ENCODE measurements at places on chromosomes 5 and 9.

GRCh38 chr9:105858006-105858690 is 163.8 kb downstream of the TMEM38B start:
- DNase-seq = no peak

GRCh38 chr5:6468104-6468503 is 19.4 kb downstream of the UBE2QL1 start:
- DNase-seq = no peak

DNA sequence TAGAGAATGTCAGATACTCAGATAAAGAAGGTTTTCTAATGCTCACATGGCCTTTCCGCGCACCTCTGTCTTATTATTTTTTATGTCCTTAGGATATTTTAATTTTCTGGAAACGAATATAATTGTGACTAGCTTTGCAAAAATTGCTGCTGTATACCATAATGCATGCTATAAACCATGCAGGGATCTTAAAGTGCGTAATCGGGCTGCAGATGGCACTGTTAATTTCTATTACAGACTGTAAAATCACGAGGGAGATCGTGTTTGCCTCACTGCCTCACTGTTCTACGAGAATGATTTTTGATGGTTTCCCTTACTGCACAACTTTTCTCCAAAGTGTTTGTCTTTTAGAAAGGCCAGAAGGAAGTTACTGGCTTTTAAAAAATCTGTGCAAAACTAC is 356.1 kb downstream of the TUSC1 start:
- DNase-seq = no peak

GRCh38 chr9:134601764-134602163 is 39.8 kb upstream of the COL5A1 start:
- DNase-seq = no peak

GRCh38 chr5:62190173-62190572 is 115.8 kb upstream of the KIF2A start:
- no peak for DNase-seq

GRCh38 chr9:129555512-129556215 is 65.2 kb downstream of the C9orf50 start:
- DNase-seq = no peak

- DNase-seq = peak; percentile 55
These were observed 9.4 kb downstream of the FYB1 start for GRCh38 chr5:39209924-39210323.

GRCh38 chr9:124303762-124304161 is 46.0 kb downstream of the NEK6 start:
- no peak for DNase-seq

DNA sequence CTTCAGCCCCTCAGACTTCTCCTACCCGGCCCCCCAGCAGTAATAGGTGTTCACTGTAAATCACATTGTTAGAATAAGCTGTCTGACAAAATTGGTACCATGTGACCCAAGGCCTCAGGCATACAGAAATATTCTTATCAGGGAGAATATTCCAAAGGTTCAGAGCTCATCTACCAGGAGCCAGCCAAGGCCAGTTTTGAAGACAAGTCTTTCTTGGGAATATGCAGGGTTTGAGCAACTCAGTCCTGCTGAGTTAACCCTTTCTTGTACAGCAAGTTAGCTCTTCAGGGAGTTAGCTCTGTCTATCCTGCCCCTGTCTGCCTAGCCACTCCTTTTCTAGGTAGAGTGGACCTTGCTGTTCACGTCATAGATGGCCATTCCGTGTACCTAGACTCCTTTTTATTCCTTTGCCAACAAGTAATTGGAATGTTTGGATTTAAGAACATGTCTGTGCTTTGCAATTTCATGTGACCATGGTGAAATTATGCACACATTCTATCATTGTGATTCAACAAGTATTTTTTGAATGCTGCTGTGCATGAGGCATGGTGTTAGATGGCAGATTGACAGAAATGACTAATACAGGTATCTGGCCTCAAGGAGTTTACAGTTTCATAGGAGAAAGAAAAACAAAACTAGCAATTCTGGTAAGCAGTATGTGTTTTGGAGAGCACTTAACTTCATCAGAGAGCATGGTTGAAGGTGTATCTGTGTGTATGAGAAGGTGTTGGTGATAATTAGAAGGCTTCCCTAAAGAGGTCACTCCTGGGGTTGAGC is 22.6 kb downstream of the TGFBR1 start:
- no peak for DNase-seq

GRCh38 chr9:86052556-86053468 is 46.5 kb downstream of the GOLM1 start:
- no peak for DNase-seq

GRCh38 chr9:23638837-23639426 is 187.1 kb downstream of the ELAVL2 start:
- DNase-seq = no peak

GRCh38 chr9:129225815-129226214 is 47.8 kb upstream of the IER5L start:
- peak; percentile 82 for DNase-seq

- DNase-seq = no peak
These were observed 260.0 kb downstream of the NR2F1-AS1 start for GRCh38 chr5:93320920-93321445.

DNA sequence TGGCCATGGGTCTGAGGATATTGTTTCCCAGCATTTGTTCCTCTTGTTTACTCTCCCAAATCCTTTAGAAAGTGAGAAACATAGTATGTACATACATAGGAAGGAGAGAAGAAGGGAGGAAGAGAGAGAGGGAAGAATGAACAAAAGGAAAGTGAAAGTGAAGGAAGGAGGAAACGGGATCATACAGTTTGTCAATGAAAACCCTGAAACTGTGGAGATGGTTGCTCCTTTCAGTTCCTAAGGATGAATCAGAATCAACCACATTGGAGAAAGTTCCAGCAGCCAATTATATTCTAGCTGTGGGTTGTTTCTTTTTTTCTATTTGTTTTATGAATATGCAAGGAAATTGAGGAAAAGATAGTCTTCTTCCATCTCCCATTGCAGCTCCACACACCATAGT is 396.5 kb downstream of the MLLT3 start:
- DNase-seq = no peak

DNA sequence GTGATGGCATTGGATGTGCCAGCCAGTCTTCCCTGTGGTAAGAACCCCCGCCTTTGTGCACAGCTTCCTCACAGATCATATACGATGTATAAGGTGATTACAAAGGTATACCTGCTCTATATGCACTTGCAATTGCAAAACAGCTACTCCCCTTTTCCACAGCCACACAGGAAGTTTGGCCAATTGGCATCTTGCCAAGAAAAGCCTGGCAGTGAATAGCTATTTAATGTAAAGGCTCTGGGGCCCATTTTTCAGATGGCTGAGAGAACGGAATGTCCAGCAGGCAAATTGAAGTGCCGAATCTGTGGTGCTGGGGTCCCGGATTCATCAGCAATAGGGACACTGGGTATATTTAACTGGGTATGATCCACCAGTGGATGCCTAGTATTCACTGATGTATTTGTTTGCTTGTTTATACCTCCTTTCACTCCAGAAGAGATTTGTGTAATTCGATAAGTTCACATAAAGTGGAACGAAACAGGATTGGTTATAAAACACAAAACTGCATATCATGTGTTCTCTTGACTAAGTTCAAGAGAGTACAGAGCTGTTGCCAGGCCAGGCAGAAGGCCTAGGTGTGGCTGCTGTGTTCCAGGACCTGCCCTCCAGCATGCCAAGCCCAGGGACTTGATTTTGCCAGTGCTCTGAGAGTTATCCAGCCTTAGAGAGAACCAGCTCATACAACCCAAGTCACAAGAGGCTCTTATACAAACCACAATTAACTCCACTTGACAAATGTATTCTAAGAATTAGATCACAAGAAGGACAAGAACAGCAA is 27.7 kb upstream of the GABRP start:
- peak; percentile 80 for DNase-seq

DNA sequence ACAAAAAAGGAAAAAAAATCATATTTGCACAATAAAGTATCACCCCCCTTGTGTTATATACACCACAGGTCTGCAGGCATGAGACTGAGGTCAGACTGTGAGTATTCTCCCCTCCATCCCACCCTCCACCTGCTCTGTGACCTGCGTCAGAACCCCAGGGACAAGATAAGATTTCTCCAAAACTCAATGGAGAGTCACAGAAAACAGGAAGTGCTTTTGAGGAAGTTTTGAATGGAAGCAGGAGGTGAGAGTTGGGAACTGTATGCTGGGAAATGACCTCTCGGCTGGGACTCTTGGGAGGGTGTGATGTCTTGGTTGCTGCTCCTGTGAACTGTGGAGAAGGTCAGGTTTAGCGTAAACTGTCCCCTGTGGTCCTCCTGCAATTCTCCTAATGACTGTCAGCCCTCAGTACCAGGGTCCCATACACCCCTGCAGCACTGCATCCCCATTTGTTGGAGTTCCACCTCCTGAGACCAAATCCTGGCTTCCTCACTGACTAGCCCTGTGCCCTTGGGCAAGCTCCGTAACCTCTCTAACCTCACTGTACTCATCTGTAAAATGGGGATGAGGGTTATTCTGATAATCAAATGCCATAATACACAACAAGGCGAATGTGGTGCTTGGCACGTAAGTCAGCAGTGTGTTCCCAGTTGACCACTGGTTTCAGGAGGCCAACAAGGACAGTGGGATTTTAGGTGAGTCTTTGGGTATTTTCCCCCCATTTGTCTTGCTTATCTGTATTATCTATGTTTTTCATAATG is 6.9 kb upstream of the CTSL start:
- no peak for DNase-seq

DNA sequence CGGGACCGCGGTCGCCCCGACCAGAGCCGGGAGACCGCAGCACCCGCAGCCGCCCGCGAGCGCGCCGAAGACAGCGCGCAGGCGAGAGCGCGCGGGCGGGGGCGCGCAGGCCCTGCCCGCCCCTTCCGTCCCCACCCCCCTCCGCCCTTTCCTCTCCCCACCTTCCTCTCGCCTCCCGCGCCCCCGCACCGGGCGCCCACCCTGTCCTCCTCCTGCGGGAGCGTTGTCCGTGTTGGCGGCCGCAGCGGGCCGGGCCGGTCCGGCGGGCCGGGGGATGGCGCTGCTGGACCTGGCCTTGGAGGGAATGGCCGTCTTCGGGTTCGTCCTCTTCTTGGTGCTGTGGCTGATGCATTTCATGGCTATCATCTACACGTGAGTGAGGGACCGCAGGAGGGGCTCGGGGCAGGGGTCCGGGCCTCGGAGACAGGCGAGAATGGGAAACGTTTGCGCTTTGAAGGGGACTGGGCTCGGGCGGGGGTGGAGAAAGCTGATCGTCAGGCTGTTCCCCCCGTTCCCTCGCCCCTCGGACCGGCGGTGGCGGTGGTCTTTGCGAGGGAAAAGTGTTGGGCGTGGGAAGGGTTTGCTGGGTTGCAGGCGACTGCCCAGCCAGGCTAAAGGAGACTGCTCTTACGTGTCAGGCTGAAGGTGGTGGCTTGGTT is 457 bp downstream of the UGCG start:
- peak; percentile 71 for DNase-seq

GRCh38 chr5:52283221-52283620 is 504.5 kb upstream of the ITGA1 start:
- no peak for DNase-seq

DNA sequence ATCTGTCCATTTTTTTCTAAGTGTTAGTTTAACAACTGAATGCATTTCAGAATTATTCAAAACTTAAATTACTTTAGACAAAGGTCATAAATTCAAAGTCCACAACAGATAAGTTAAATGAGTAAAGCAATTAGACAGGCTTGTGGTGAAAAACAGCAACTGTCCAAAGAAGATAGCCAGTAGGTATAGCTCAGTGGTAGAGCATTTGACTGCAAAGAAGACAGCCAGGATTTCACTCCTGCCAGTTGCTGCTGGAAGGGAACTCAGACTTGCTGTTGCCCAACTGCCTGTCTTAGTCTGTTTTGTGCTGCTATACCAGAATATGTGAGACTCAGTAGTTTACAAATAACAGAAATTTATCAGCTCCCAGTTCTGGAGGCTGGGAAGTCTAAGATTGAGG is 10.0 kb downstream of the FANCC start:
- no peak for DNase-seq

GRCh38 chr5:55904152-55904551 is 53.0 kb downstream of the IL31RA start:
- DNase-seq = peak; percentile 74

- DNase-seq = peak; percentile 83
These were observed 18.2 kb upstream of the DCP2 start for GRCh38 chr5:112958093-112959088.

GRCh38 chr9:108245901-108246300 is 609.9 kb downstream of the ACTL7B start:
- DNase-seq = no peak

DNA sequence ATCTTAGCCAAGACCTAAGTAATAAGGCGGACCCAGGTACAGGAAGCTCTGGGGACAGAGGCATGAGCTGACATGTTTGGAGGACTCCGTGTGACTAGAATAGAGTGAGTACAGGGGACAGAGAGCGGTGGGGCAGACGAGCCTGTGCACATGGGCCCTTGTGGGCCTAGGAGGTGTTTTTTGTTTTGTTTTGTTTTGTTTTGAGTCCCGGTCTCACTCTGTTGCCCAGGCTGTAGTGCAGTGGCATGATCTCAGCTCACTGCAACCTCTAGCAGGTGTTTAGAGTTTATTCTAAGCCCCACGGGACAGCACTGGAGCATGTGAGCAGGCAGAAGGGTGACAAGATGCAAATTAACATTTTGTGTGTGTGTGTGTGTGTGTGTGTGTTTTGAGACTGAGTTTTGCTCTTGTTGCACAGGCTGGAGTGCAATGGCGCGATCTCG is 3.1 kb upstream of the EEIG1 start:
- peak; percentile 19 for DNase-seq

- no peak for DNase-seq
These were observed 183.4 kb downstream of the FBXO4 start for GRCh38 chr5:42108468-42108867.

- no peak for DNase-seq
These were observed 29.9 kb downstream of the RUSC2 start for GRCh38 chr9:35519692-35520363.

- no peak for DNase-seq
These were observed 416 bp upstream of the SNX18 start for GRCh38 chr5:54517174-54517511.

- no peak for DNase-seq
These were observed 103.5 kb downstream of the GLIS3 start for GRCh38 chr9:4196376-4196775.

DNA sequence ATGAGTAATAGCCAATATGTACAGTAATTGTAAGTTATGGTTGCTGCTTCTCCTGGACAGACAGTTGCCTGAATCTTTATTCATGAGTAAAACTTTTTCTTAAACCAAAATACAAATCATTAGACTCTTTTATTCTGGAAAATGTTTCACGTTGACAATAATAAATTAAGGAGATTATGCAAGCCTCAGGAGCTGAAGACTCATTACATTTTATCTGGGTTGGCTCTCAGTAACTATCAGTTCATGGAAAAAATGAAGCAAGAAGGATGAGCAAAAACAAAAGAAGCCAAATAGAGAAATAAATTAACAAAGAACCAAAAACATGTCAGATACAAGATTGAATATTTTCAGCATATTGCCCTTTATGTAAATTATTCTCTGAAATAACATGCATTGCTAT is 88.9 kb upstream of the PRR16 start:
- no peak for DNase-seq

- DNase-seq = no peak
These were observed 63.8 kb downstream of the MACROH2A1 start for GRCh38 chr5:135335031-135335828.

Data from Right ventricle myocardium superior (tissue), 1 donor.